ENCODE measurements at places on chromosomes 16 and 17. TPM values are rescaled to one million over a fixed set of nuclear protein-coding genes. Genes with fewer than 3 reads are reported as not detected.
A peak's percentile ranks its signal among the peaks of the same experiment; 100 is the strongest.

DNA sequence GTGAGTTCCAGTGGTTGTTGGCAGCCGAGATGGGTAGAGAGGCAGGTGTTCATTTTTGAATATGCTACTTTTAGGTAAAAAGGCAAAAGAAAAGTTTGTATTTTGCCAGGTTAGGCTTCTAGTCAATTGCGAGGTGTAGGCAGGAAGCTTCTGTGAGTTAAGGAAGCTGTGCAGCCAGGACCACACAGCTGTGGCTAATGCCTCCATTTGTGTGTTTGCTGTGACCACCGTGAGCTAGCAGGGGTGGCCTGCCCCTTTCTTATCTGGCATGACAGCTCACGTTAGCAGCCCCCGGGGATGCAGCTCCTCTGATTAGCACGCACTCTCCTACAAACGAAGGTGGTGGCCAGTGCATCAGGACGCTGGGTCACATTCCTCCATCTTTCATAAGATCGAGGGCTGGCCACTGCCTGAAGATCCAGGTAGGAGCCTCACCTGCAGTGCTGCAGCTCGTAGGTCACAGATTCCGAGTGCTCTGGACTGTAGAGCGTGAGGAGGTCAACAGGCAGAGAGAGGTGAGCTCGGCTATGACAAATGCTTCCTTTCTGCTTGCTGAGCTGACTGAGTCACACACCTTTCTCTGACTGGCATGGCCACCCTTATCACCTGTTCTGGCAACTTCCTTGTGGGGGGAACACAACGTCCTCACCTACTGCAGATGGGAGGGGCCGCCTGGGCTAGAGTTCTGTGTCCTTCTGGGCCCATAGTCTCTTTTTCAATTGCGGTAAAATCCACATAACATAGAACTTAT is 244.4 kb downstream of the HS3ST3B1 start:
- no peak overlapping the region for H3K4me3 ChIP-seq
- no peaks in the 10 kb centered on the region for H3K4me1 ChIP-seq
- no peaks in the 10 kb centered on the region for H3K27me3 ChIP-seq
- no peak for DNase-seq
- no peaks in the 10 kb centered on the region for H3K36me3 ChIP-seq

GRCh38 chr16:79605999-79606398 is 5.5 kb upstream of the MAF start:
- peak overlapping the region; percentile 23 for H3K27ac ChIP-seq
- peaks cover 5% of the 10 kb centered on the region for H3K27me3 ChIP-seq
- no peaks in the 10 kb centered on the region for H3K36me3 ChIP-seq
- H3K4me1 ChIP-seq = peaks cover 12% of the 10 kb centered on the region
- no peak overlapping the region for H3K4me3 ChIP-seq

GRCh38 chr17:80791758-80792284 is 199.8 kb upstream of the CHMP6 start:
- H3K27me3 ChIP-seq = no peaks in the 10 kb centered on the region
- DNase-seq = no peak
- H3K4me1 ChIP-seq = peaks cover 11% of the 10 kb centered on the region
- no peak overlapping the region for H3K4me3 ChIP-seq

- H3K4me3 ChIP-seq = no peak overlapping the region
- H3K4me1 ChIP-seq = peaks cover 8% of the 10 kb centered on the region
- peaks cover 16% of the 10 kb centered on the region for H3K36me3 ChIP-seq
- H3K27me3 ChIP-seq = no peaks in the 10 kb centered on the region
Measured at GRCh38 chr16:23383881-23384280, 69.1 kb downstream of the COG7 start.

GRCh38 chr17:52762147-52762793 is 603.8 kb upstream of the CA10 start:
- H3K4me3 ChIP-seq = no peak overlapping the region
- no peak overlapping the region for H3K27ac ChIP-seq
- no peak for DNase-seq

The HOXB2 gene
- total RNA-seq = 9.2 TPM

DNA sequence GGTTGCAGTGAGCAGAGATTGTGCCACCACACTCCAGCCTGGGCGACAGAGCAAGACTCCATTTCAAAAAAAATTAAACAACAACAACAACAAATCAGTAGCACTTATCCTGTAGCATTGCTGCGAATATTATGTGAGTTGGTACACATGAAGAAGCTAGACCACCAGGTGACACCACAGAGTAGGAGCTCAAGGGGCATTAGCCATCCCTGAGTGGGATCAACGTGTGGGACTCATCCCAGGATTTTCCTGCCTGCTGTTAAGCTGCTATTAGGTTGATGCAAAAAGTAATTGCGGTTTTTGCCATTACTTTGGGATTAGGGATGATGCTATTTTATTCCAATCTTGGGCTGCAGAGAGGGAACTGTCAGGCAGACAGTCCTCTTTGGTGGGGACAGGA is 47.2 kb downstream of the OTOA start:
- no peaks in the 10 kb centered on the region for H3K27me3 ChIP-seq
- H3K4me1 ChIP-seq = no peaks in the 10 kb centered on the region
- no peaks in the 10 kb centered on the region for H3K36me3 ChIP-seq
- DNase-seq = no peak
- no peak overlapping the region for H3K4me3 ChIP-seq

GRCh38 chr16:85367485-85367884 is 245.6 kb upstream of the GSE1 start:
- H3K4me3 ChIP-seq = no peak overlapping the region
- no peaks in the 10 kb centered on the region for H3K36me3 ChIP-seq
- H3K4me1 ChIP-seq = peaks cover 45% of the 10 kb centered on the region
- H3K27ac ChIP-seq = no peak overlapping the region

DNA sequence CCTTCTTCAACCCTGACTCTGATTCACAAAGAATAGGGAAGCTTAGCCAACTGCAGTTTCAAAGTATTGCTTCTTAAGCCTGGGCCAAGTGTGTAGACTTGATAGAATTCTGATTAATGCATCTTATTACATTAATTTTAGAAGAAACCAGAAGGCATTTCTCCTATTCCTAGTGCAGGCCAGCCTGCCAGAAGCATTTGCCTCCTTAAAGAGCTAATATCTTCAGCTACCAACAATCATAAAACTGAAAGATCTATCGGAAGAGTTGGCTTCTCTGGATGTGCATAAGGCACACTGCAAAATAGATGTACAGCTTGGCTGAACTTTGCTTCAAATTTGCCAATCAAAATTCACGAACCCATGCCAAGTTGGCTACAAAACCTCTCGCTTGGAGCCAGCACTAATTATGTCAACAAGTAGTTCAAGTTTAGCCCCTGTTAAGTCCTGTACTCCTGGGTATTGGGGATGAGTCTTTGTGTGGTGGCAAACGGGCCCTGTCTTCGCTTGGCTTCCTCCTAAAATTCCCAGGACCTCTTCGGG is 717.8 kb downstream of the WWOX start:
- no peak overlapping the region for H3K27ac ChIP-seq
- no peak for DNase-seq
- no peak overlapping the region for H3K4me3 ChIP-seq

The MXRA7 gene
- 59.5 TPM for total RNA-seq

The GPRC5C gene
- total RNA-seq = 9.4 TPM

DNA sequence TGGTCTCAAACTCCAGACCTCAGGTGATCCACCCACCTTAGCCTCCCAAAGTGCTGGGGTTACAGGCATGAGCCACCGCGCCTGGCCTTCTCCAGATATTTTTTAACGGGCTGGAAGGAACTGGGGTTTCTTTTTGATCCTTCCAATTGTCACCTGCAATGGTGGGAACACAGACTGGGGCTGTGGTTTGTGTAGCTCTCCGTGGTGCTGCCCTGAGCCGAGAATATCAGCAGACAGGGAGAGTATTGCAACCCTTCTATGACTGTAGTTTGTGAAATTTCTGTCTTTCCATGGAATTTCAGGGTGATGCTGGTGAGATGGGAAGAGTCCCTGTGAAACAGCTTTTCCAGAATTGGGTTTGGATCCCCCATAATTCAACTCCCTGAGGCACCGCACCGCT is 263.5 kb downstream of the ENGASE start:
- peaks cover 21% of the 10 kb centered on the region for H3K4me1 ChIP-seq
- no peak for DNase-seq
- no peaks in the 10 kb centered on the region for H3K27me3 ChIP-seq

GRCh38 chr17:78933025-78933958 is 8.1 kb upstream of the TIMP2 start:
- H3K36me3 ChIP-seq = no peaks in the 10 kb centered on the region
- H3K27ac ChIP-seq = peak overlapping the region; percentile 90
- H3K4me3 ChIP-seq = peak overlapping the region; percentile 22
- H3K4me1 ChIP-seq = peaks cover 42% of the 10 kb centered on the region
- no peaks in the 10 kb centered on the region for H3K27me3 ChIP-seq
- DNase-seq = no peak

DNA sequence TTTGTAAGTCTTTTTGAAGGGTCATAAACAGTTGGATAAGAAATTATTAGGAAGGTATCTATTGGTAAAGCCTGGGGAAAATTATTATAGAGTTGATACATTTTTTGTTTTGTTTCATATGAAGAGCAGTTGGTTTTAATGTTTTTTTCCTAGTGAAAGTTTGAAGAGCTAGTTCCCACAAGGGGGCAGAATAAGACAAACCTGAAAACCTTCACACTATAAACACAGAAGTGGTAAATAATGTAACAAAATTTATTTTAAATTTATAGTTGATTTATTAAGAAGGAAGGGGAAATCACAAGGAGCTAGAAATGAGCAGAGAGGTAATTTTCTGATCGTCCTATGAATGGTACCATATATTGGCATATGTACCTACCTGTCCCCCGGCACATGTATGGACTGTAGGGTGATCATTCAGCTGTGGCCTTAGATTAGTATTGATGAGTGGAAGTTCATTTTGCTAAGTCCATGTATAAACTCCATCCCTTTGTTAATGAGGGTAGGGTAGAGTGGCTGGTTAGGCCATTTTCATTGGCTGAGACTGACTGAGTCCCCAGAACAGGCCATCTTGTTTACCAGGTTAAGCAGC is 116.3 kb downstream of the TANC2 start:
- H3K27me3 ChIP-seq = no peaks in the 10 kb centered on the region
- no peak overlapping the region for H3K27ac ChIP-seq
- no peak overlapping the region for H3K4me3 ChIP-seq
- H3K4me1 ChIP-seq = peaks cover 22% of the 10 kb centered on the region
- no peaks in the 10 kb centered on the region for H3K36me3 ChIP-seq
- DNase-seq = no peak

DNA sequence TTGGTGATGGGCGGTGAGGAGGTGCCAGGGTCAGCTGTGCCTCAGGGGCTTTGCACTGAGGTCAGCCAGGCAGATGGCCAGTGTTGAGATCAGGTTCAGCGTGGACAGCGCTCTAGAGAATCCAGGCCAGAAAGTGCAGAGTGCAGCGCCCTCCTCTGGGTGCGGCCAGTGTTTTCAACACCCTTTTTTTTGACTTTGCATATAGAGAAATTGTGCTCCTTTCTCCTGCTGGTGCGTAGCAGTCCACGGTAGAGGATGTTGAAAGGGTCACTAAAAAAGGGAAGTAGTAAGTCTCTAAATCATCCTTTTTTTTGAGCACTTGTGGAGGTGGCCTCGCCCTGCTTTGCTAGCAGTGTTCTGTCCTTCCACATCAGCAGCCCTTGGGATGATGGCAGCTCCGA is 53.9 kb downstream of the BANP start:
- H3K4me1 ChIP-seq = no peaks in the 10 kb centered on the region
- peaks cover 70% of the 10 kb centered on the region for H3K36me3 ChIP-seq
- no peak overlapping the region for H3K27ac ChIP-seq

DNA sequence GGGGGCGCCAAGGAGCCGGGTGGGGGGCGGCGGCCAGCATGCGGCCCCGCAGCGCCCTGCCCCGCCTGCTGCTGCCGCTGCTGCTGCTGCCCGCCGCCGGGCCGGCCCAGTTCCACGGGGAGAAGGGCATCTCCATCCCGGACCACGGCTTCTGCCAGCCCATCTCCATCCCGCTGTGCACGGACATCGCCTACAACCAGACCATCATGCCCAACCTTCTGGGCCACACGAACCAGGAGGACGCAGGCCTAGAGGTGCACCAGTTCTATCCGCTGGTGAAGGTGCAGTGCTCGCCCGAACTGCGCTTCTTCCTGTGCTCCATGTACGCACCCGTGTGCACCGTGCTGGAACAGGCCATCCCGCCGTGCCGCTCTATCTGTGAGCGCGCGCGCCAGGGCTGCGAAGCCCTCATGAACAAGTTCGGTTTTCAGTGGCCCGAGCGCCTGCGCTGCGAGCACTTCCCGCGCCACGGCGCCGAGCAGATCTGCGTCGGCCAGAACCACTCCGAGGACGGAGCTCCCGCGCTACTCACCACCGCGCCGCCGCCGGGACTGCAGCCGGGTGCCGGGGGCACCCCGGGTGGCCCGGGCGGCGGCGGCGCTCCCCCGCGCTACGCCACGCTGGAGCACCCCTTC is 484 bp downstream of the FZD2 start:
- H3K36me3 ChIP-seq = no peaks in the 10 kb centered on the region
- no peak for DNase-seq
- peak overlapping the region; percentile 78 for H3K27ac ChIP-seq
- peak overlapping the region; percentile 52 for H3K4me3 ChIP-seq
- no peaks in the 10 kb centered on the region for H3K27me3 ChIP-seq

- DNase-seq = no peak
- H3K27me3 ChIP-seq = no peaks in the 10 kb centered on the region
- H3K4me1 ChIP-seq = peaks cover 70% of the 10 kb centered on the region
- no peaks in the 10 kb centered on the region for H3K36me3 ChIP-seq
- peak overlapping the region; percentile 100 for H3K4me3 ChIP-seq
Measured at GRCh38 chr17:38353086-38353604, 1.5 kb downstream of the SOCS7 start.

All from esophagus squamous epithelium (tissue), 5 donors.